GM13977 (cell line): ENCODE measurements at places on chromosomes 6 and 20.
A peak's percentile ranks its signal among the peaks of the same experiment; 100 is the strongest.

DNA sequence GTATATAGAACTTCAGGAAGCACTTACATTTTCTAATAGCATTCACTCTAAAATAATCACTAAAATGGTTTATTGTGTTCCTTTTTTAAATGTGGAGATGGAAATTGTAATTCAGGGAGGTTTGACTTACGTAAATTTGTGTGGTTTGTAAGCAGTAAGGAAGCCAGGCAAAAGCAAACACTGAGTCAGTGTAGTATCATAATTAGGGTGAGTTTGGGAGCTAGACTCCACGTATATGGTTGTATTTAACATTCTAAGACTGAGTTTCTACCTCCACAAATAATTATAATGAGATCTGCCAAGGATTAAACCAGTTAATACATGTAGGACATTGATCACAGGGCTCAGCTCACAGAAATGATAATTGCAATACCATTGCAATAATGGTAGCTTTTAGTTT, 425.5 kb downstream of the CBLN4 start:
- DNase-seq: no peak

GRCh38 chr6:156821707-156822106, 44.5 kb downstream of the ARID1B start:
- peak; percentile 40 for DNase-seq

DNA sequence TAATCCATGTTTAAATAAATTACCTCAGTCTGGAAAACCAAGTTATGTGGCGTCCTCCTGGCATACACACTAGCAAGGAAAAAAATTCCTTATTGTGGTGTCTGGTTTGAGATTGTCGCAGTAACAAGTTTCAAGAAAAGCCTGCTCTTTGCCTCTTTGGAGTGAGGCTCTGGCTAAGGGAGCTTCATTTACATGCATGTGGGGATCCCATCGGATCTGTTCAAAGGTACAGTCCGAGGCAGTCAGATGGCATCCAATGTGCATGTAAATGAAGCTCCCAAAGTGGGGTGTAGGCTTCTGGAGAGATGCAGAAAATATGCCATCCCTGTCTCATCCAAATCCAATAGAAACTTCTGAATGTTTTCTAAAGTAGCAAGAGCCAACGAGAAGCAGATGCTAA, 199.5 kb upstream of the FBXL4 start:
- DNase-seq: no peak

- no peak for DNase-seq
These were observed 335.3 kb upstream of the NT5E start for GRCh38 chr6:85114581-85114935.

DNA sequence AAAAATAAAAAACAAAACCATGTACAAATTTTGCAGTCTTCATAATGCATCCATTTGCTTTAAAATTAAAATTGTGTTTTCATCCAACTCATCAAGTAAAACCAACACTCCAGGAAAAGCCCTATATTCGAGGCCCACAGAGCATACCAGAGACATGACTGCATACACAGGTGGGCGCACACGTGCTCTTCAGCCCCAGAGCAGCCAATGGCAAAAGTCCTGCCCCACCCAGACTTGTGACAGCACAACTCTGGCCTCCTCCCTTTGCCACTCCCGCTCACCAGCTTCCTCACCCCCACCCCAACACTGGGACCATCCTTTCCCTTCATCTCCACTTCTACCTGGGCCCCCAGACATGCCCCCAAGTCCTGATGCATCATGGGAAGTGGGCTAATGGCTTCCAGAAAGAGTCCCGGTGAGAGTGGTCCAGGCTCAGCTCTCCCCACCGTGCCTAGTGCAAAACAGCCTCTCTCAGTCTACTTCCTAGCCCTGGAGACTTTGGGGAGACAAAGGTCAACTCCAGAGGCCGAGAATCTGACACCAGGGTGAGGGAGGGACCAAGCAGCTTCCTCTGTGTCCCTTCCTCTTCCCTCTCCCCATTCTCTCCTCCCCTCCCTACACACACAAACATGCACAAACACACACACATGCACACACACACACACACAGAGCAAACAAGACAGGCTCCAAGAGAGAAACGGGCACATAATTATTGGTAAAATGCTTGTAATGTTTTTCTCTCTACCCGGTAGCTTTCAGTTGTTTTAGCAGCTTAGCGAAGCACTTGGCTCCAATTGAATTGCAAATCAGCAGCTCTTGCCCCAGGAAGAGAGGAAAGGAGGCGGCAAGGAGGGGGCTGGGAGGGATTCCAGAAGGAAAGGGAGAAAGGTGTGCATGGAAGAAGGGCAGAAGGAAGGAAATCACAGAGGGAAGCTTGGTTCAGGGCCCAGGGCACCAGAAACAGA, 14.3 kb downstream of the GRM4 start:
- no peak for DNase-seq

GRCh38 chr6:122399348-122400120, at the start of gene HSF2:
TSS of gene HSF2 (plus strand) at chr6:122399652. CDS start at chr6:122399738, 86 bp downstream.
- peak; percentile 93 for DNase-seq

DNA sequence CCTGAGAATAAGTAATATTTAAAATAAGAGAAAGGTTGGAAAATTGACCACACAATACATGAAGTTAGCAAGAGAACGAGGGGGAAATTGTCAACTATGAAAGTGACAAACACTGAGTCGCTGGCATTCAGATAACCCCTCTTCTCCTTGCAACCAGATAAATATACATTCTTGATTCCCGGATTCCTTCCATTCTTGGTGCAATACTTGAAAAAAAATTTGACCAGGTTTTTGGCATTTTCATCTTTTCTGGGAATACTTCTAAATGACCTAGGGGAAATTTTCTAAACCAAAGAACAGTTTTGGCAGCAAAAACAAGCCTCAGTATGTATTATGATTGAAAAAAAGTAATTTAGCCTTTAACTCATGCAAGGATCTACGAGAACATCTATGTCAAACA, 164.0 kb downstream of the PDE7B start:
- DNase-seq: no peak

GRCh38 chr20:53950031-53950430, 120.4 kb downstream of the BCAS1 start:
- DNase-seq: no peak

GRCh38 chr6:76451926-76452709, 379.7 kb upstream of the IMPG1 start:
- no peak for DNase-seq

- DNase-seq: no peak
These were observed 552.4 kb downstream of the RFPL4B start for GRCh38 chr6:112899541-112899940.

- DNase-seq: no peak
These were observed 913.8 kb upstream of the FLRT3 start for GRCh38 chr20:15251171-15251570.

GRCh38 chr20:52534616-52535015, 343.0 kb upstream of the ZFP64 start:
- DNase-seq: no peak

GRCh38 chr6:43856005-43856765, 86.2 kb downstream of the VEGFA start:
- DNase-seq: no peak

GRCh38 chr6:151497905-151498304, 4.1 kb downstream of the CCDC170 start:
- DNase-seq: no peak

- DNase-seq: no peak
These were observed 1296.6 kb downstream of the EPHA7 start for GRCh38 chr6:92122746-92123145.

DNA sequence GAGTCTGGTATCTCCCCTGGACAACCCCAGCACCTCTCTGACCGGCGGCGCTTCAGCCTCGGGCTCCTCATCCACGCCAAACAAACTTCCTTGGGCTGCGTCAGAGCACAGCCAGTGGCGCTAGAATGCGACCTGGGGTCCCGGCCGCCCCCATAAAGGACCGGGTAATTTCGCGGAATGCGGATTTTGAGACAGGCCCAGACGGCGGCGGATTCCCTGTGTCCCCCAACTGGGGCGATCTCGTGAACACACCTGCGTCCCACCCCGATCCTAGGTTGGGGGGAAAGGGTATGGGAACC, 1.6 kb downstream of the FOXP4 start:
- DNase-seq: no peak

- no peak for DNase-seq
These were observed 173.8 kb upstream of the NRSN1 start for GRCh38 chr6:23952245-23952644.

DNA sequence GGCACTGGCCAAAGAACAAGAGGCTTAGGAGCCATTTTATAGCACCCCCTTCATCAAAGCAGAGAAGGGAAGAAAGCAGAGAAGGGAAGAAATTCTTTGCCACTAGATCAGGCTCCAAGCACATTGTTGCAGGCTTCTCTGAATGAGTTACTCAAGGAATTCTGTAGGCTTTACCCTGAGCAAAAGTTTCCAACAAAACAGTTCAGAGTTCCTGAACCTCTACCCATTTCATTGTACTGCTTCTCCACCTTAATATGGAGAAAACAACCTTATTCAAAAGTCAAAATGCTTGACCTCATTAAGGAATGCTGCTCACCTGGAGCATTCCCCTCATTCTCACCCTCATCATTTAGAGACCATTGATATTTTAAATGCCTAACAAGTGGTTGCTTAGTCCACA, 115.5 kb upstream of the LOC128125822 start:
- DNase-seq: no peak

GRCh38 chr6:2448826-2449571, 203.6 kb upstream of the GMDS start:
- peak; percentile 68 for DNase-seq

DNA sequence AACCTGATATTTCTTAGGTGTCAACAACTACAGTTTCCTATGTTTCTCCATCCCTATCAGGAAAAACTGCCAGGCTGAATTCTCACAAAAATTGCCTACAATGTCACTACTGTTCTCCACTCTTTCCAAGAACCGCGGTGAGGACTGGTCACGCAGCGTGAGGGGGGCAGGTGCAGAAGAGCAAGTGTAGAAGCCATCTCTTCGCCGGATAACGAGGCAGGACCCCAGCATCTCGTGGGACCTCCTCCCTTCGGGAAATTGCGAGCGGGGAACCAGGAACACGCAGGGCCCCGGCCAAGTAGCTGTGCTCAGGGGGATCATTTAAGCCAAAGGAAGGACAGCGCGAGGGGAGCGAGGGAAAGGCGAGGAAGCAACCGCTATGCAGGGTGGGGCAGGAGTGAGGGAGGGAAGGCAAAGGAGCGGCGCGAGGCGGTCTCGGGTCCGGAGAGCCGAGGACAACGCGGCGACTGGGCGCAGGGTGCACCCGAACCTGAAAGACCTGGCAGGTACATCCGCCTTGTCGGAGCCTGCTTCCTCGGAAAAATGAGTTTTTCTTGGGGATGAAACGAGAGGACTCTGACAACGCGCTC, 559 bp downstream of the APMAP start:
- no peak for DNase-seq

DNA sequence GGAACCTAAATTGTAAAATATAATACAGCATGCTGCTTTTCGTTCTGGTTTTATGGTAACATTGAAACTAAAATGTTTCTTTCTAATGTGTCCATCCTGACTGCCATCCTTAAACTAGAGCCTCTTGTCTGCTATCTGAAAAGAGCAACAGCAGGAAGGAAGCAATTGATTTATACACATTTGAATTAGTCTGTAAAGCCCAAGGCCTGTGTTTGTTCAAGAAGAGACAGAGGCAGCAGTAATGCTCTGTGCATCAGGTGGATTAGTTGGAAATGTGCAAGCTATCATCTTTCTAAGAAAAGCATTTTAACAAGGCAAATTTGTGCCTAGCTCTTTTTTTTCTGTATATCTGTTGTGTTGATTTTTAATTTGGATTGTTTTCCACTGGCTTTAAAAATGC, 128.6 kb downstream of the SCAF8 start:
- DNase-seq: no peak

GRCh38 chr20:34825530-34826362, at the start of gene NCOA6:
TSS of gene NCOA6 (minus strand) at chr20:34825651. CDS start at chr20:34782355, 43,296 bp downstream.
- peak; percentile 91 for DNase-seq

GRCh38 chr6:69386426-69386825, 410.4 kb downstream of the LMBRD1 start:
- DNase-seq: no peak

DNA sequence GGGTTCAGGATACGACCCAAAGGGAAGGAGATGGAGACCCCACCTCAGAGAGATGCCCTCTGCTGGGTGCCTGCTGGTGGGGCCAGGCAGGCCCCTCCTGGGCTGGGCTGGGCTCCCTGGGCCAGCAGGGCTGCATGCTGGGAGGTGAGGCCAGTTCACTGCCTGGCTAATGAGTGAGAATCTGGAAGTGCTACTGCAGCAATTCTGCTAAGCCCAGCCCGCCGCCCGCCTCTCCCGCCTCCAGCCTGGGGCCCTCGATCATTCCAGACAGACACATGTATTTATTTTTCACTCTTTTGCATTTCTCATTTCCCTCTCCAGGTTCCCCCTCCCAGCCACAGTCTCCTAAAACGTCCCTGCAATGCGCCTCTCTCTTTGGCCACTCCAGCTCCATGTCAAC, 79.6 kb downstream of the CDH22 start:
- no peak for DNase-seq

GRCh38 chr20:34310481-34311117, 7.4 kb upstream of the AHCY start:
- no peak for DNase-seq

- peak; percentile 75 for DNase-seq
These were observed at the start of gene PERP for GRCh38 chr6:138107078-138107751. TSS of gene PERP (minus strand) at chr6:138107419. CDS start at chr6:138107340, 79 bp downstream.

- DNase-seq: no peak
These were observed 46.7 kb upstream of the RALGAPA2 start for GRCh38 chr20:20759132-20759531.

DNA sequence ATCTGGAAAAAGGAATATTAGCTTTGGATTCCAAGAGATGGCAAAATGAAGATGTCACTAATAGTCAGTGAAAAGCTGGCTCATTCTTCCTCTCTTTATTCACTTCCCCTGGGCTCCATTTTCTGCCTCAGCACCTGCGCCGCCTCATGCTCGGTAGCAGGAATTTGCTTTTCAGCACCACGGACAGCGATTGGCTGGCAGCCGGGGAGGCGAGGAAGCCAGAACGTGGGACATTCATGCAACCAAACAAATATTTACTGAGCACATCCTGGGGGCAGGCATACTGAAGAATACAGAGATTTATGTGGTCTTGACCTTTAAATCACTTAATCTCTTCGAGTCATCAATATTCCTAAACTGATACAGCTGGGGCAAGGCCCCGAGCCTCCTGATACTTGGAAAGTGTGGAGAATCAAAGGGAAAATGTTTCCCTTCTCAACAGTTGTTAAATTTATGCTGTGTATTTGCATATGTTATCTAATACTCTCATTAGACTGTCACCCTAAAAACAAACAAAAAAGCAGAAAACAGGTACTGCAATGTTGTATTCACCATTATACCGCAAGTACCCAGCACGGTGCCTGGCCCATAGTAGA, 12.1 kb upstream of the PDYN start:
- peak; percentile 51 for DNase-seq

DNA sequence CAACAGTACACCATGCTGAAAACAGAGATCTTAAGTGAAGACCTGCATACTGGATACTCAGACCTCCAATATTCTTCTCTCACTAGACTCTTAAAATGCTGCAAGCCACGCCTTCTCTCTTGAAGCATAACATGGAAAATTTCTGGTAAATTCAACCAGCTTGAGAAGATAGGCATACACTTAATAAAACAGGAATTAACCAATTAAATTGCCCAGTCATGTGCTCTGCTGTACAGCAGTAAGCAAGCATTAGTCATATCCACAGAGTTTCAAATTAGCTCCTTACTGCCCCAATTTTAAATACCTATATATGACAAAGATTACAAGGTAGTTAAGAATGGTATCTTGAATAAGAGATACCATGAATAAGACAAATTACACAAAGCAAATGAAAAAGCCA, 53.8 kb downstream of the C6orf58 start:
- no peak for DNase-seq

- peak; percentile 19 for DNase-seq
These were observed 22.9 kb downstream of the ARHGAP18 start for GRCh38 chr6:129686941-129687627.

GRCh38 chr6:138592749-138593123, 93.4 kb upstream of the NHSL1 start:
- DNase-seq: peak; percentile 27
